Left ventricle myocardium superior (tissue), 1 donor: ENCODE measurements at places on chromosomes 2 and 18. TPM values are rescaled to one million over a fixed set of nuclear protein-coding genes. Genes with fewer than 3 reads are reported as not detected.

Gene DCAF17
- 5.8 TPM for total RNA-seq

Gene C2orf49
- total RNA-seq = 18.6 TPM

Gene SERPINB4
- total RNA-seq = not detected

Gene TRIM43
- not detected for total RNA-seq

Gene FKBP1B
- total RNA-seq = 3.2 TPM

Gene POTEJ
- not detected for total RNA-seq

Gene PSMA8
- total RNA-seq = 0.20 TPM

Gene HDHD2
- 40.2 TPM for total RNA-seq

Gene CNDP1
- not detected for total RNA-seq

Gene TUBB8B
- total RNA-seq = not detected

Gene NT5DC4
- total RNA-seq = not detected

Gene MROH2A
- total RNA-seq = not detected

Gene SPP2
- not detected for total RNA-seq

Gene APCDD1
- 24.9 TPM for total RNA-seq
